ENCODE measurements at places on chromosomes 12 and 14. TPM values are rescaled to one million over a fixed set of nuclear protein-coding genes. Genes with fewer than 3 reads are reported as not detected.
A peak's percentile ranks its signal among the peaks of the same experiment; 100 is the strongest.

- no peaks in the 10 kb centered on the region for H3K36me3 ChIP-seq
- H3K27ac ChIP-seq = peak overlapping the region; percentile 11
- DNase-seq = no peak
Observed at GRCh38 chr12:49621651-49622500, 1.5 kb upstream of the PRPF40B start.

Gene PTCSC3
- not detected for total RNA-seq

DNA sequence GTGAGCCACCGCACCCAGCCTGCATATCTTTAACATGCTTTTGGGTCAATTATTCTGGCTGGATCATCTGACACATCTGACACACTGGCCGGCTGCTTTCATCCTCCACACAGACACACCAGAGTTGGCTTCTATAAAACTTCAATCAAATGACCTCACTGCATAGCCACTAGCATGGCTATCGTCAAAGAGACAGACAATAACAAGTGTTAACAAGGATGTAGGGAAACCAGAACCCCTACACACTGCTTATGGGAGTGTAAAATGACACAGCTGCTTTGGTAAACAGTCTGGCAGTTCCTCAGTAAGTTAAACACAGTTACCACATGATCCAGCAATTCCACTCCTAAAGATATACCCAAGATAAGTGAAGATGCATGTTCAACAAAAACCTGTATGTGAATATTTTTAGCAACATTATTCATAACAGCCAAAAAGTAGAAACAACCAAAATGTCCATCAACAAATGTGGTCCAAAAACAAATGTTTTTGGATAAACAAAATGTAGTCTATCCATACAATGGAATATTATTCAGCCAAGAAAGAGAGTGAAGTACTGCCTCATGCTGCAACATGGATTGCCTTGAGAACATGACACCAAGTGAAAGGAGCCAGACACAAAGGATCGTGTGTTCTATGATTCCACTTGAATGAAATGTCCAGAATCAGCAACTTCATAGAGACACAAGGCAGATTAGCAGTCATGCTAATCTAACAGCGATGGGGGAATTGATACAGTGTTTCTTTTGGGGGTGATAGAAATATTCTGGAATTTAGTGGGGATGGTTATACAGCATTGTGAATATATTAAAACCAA, 10.1 kb downstream of the KDM2B start:
- H3K36me3 ChIP-seq = peaks cover 20% of the 10 kb centered on the region
- no peak overlapping the region for H3K27ac ChIP-seq
- no peak overlapping the region for H3K4me3 ChIP-seq
- H3K4me1 ChIP-seq = no peaks in the 10 kb centered on the region
- no peaks in the 10 kb centered on the region for H3K27me3 ChIP-seq

- peak; percentile 20 for DNase-seq
- no peaks in the 10 kb centered on the region for H3K27me3 ChIP-seq
- no peaks in the 10 kb centered on the region for H3K4me1 ChIP-seq
- H3K36me3 ChIP-seq = no peaks in the 10 kb centered on the region
Observed at GRCh38 chr12:114952573-114953271, 268.7 kb upstream of the TBX3 start.

- DNase-seq = peak; percentile 29
- no peaks in the 10 kb centered on the region for H3K36me3 ChIP-seq
- no peaks in the 10 kb centered on the region for H3K4me1 ChIP-seq
- H3K27ac ChIP-seq = no peak overlapping the region
- no peaks in the 10 kb centered on the region for H3K27me3 ChIP-seq
Observed at GRCh38 chr12:57441846-57442427, 7.4 kb downstream of the INHBC start.

Gene ABCD2
- total RNA-seq = not detected

Gene KRT85
- not detected for total RNA-seq

- H3K27me3 ChIP-seq = no peaks in the 10 kb centered on the region
- H3K36me3 ChIP-seq = no peaks in the 10 kb centered on the region
- no peaks in the 10 kb centered on the region for H3K4me1 ChIP-seq
- DNase-seq = peak; percentile 19
- H3K4me3 ChIP-seq = no peak overlapping the region
Observed at GRCh38 chr12:91704446-91704845, 441.2 kb downstream of the BTG1 start.

Data from IMR-90 (cell line).